SK-MEL-5 (cell line): ENCODE measurements at places on chromosomes 6 and 20. TPM values are rescaled to one million over a fixed set of nuclear protein-coding genes. Genes with fewer than 3 reads are reported as not detected.
A peak's percentile ranks its signal among the peaks of the same experiment; 100 is the strongest.

Gene PXDC1
- 53.5 and 59.0 TPM in 2 replicates for total RNA-seq

DNA sequence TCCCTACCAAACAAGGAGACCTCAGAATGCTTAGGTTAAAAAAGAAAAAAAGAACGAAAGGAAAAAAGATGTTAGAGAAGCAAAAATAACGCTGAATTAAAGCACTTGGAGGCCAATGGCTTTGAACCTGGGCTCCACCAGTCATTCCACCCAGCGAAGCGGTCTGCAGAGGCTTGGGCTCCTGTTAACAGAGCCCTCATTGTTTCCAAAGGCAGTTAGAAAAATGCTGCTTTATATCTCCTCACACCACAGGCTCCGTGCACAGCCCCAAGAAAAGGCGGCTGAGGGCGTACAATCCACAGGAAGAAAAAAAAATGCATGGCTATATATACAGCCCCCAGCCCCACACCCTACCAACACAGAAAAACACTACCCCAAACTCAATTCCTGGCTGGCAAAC, 255.9 kb downstream of the FOXC1 start:
- peak; percentile 95 for DNase-seq

Gene MOXD1
- total RNA-seq = 17.2 and 17.6 TPM in 2 replicates

GRCh38 chr20:35954907-35955251, 577 bp upstream of the SCAND1 start:
- peak; percentile 59 for DNase-seq

GRCh38 chr20:17620371-17621228, 50.7 kb downstream of the DSTN start:
- no peak for DNase-seq

GRCh38 chr6:169778646-169779045, 27.2 kb downstream of the ERMARD start:
- no peak for DNase-seq

DNA sequence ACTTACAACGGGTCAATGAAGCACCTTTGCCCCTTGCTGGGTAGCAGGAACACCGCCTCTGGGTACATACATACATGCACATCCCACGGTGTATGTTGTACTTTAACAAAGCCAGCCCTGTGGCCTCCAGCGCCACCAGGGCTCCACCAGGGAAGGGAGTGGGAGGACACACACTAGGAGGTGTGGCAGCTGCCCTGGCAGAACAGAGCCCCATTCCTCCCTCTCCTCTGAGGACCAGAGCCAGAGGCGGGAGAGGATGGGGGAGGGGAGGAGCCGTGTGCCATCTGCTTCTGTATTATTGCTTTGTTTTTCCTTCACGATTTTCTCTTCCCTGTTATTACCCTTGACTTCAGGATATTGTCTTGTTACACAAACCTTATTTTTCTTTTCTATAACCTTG, 105.8 kb upstream of the TRAF3IP2 start:
- peak; percentile 29 for DNase-seq

GRCh38 chr6:129672341-129672682, 37.7 kb downstream of the ARHGAP18 start:
- no peak for DNase-seq
